ENCODE measurements at places on chromosomes 6 and 20.

DNA sequence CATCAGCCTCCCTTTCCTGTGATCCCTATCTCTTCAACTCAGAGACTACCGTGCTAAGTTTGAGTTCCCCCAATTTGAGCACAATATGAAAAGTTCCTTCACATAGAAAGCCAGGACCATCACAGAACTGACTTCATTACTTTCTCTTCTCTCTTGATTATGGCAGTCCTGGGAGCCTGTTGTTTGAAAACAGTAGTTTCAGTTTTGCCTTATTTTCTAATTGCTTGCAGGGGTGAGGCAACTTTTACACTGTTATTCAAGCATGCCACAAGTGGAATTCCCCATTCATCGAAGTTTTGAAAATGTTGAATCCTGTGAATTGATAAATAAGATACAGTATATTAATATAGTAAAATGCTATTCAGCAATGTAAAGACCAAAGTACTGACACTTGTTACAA is 569.7 kb upstream of the MARCKS start:
- no peak for DNase-seq

DNA sequence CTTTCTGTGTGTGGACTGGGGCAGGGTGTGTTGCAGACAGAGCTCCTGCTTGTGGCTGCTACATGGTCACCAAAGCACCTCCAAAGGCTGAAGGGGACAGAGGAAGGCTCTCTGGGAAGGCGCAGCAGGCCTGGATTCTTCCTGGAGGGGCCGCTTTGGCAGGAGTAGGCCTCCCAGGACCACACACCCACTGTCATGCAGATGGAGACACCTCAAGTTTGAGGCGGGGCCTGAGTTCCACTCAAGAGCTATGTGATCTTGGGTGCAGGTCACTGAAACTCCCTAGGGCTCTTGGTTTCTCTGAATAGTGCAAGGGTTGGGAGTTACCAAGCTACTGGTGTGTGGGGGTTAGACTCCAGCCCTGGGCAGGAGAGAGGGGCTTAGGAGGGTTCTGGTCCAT is 27.9 kb downstream of the EFCAB8 start:
- DNase-seq: no peak

DNA sequence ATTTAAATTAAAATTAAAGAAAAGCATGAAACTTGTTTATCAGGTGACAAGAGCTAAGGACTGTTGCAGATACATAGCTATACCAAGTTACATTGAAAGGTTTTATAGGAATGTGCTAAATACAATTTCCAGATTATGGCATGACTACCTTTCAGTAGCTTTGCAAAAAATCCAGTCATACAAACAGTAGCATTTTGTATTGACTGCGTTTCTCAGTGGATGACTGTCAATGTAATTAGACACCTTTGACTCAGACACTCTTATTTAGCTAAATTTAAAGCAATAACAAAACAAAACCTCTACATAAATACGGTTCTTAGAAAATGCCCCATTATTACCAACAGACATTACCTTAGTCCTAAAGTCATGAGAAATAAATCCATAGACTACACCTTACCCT is 275.8 kb upstream of the RUNX2 start:
- DNase-seq: no peak

GRCh38 chr20:56328861-56329260 is 29.9 kb upstream of the FAM210B start:
- no peak for DNase-seq

- DNase-seq: no peak
Measured at GRCh38 chr6:3405182-3405518, 51.7 kb downstream of the SLC22A23 start.

GRCh38 chr20:23082846-23083552 is 3.1 kb downstream of the CD93 start:
- DNase-seq: no peak

DNA sequence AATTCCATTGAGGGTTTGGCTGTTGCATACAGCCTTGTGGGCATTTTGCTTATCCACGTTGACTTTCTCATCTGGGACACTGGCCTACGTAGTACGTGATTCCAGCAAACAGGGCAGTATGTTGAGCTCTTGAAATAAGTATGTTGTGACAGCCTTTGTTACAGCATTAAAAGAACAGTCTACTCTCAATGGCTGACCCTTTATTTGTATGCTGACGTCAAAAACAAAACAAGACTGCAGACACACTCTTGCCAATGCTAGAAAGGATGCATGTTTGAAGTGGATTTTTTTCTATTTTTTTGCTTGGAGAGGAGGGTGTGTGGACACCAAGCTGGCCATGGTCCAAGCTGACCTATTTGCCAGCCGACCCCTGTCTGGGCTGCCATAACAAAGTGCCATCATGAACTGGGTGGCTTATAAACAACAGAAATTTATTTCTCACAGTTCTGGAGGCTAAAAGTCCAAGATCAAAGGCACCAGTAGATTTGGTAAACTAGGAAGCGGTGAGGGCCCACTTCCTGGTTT is 10.8 kb upstream of the SNHG17 start:
- no peak for DNase-seq

DNA sequence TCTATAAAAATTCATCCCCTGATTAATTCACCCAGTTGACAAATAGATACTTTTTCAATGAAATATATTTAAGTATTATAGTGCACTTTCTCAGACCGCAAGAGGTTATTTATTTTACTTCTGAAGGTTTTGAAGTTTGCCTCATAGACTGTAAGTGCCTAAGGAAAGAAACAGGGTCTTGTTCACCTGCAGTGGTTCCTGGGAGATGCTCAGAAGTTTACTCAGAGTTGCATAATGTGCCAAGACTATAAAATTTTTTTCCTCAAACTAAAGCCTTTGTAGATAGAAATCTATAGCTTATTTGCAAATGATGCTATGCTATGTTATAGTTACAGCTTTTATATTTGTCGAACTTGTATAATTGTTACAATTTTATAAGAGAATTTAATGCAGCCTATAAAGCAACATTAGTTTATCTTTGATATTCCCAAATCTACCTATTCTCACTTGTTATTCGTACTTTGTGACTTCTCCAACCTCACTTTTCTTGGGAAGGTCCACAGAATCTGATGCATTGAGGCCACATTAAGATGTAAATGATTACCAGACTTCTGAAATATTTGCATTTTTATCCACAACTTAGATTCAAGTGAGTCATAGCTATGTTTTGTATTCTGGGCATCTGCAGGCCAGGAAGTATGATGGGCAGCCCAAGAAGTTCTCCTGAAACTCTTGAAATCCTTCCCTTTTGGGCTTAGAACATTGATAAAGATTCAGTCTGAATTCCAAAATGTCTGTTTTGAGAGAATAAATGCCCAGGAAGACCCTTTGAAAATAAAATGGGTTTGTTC is 35.7 kb downstream of the KCNQ5 start:
- no peak for DNase-seq

GRCh38 chr6:150235218-150235617 is 92.4 kb downstream of the PPP1R14C start:
- no peak for DNase-seq

- DNase-seq: no peak
Measured at GRCh38 chr6:156729248-156729647, 47.9 kb upstream of the ARID1B start.

DNA sequence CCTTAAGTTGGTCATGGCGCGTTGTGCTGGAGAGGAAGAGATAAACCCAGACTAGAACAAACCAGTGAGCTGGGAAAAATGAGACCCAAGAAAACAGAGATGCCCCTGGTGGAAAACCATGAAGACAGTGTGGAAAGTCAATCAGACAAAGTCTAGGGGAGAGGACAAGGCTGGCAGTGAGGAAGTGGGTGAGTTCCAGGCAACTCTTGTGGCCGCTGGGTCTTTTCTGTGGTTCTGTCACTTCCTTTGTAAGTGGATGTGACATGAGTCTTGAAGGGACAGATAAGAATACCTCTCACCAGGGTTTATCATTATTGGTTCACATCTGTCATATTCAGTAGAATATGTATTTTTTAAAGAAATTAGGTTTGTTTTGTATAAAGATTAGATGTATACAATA is 738.4 kb downstream of the DHX35 start:
- no peak for DNase-seq

DNA sequence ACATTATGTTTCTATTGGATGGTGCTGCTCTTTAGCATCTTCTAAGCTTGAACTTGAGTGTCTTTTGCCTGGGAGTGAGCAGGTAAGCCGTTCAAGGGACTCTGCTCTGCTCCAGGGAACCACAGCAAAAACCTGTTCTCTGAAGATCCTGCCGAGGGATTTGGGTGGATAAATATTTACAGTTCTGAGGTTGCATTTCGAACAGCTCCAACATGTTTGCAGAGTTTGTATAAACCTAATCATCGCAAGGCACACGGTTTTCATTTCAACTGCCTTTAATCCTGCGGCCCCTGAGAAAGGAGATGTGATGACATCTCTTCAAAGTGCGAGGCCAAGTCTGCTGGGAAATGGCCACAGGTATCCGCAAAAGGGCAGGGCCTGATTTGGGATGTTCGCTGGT is 293.4 kb downstream of the TFAP2C start:
- DNase-seq: no peak

- peak; percentile 86 for DNase-seq
Measured at GRCh38 chr6:90413867-90414266, 117.2 kb upstream of the BACH2 start.

- no peak for DNase-seq
Measured at GRCh38 chr6:129843573-129843972, 17.5 kb downstream of the TMEM244 start.

DNA sequence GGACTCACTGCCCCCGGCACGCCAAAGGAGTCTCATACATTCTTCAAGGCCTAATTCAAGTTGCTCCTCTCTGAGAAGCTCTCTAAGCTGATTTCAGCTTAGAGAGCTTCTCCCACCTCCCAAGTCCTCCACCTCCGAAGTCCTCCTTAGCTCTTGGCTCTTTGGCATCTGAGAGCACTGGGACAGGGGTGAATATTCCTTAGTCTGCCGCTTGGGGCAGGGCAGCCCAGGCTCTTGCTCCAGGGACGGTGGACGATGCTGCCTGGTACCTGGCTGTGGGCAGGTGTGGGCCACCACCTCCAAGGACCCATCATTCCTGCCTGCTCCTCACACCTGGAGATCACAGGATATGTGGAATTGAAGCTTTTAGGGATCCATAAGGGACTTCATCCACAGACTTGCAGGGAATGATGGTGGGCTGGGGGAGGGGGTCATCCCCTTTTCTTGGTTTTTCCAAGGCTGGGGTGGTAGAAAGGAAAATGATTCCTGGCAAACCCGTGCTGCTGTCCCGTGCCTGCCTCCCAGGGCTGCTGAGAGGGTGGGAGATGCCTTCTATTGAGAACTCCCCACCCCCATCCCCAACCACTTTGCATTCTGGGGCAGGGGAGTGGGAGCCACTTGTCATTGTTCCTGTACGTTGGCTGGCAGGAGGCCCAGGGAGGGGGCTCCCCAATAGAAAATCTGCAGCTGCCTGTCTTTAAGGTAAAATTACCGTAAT is 57.4 kb downstream of the ARHGAP40 start:
- DNase-seq: peak; percentile 7

DNA sequence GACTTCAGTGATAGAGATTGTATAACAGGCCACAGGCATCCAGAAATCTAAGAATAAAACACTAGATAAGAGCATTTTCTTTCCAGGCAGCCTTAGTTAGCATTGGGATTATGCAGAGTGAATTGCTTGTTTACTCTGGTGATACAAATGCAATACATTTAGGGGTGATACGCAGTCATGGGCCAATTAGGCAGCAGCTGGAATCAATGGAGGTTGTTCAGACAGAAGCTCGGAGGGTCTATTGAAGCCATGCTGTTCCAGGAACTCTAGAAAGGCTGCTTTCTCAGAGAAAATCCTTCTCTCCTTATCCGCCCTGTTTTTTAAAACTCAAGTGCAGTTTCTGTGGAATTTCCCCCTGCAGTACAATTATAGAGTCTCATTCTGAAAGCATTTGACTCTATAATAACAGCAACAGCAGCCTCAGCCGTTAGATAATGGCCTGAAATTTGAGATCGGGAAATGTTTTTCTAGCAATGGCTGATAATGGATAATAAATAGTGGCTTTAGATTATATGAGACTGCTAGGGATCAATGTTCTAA is 364.3 kb upstream of the HS3ST5 start:
- no peak for DNase-seq

GRCh38 chr20:50366270-50367103 is 143.7 kb upstream of the PTPN1 start:
- no peak for DNase-seq

DNA sequence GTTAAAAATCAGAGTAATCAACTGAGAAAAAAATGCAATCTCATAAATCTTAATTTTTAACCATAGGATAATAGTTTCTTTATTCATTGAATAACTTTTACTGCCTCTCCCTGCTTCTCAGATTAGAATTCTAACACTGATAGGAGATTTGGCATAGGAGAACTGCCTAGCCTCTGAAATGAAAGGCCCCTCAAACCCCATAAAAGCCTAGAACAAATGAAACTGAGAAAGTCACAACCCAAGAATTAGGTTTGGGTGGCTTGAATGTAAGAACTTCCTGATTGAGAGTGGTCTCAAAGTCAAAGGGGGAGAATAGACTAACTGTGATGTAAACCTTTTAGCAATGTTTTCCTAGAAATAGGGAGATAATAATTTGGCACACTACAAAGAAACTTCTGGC is 52.2 kb downstream of the SAMD5 start:
- DNase-seq: no peak

GRCh38 chr6:25619217-25619616 is 32.8 kb upstream of the SCGN start:
- DNase-seq: no peak

DNA sequence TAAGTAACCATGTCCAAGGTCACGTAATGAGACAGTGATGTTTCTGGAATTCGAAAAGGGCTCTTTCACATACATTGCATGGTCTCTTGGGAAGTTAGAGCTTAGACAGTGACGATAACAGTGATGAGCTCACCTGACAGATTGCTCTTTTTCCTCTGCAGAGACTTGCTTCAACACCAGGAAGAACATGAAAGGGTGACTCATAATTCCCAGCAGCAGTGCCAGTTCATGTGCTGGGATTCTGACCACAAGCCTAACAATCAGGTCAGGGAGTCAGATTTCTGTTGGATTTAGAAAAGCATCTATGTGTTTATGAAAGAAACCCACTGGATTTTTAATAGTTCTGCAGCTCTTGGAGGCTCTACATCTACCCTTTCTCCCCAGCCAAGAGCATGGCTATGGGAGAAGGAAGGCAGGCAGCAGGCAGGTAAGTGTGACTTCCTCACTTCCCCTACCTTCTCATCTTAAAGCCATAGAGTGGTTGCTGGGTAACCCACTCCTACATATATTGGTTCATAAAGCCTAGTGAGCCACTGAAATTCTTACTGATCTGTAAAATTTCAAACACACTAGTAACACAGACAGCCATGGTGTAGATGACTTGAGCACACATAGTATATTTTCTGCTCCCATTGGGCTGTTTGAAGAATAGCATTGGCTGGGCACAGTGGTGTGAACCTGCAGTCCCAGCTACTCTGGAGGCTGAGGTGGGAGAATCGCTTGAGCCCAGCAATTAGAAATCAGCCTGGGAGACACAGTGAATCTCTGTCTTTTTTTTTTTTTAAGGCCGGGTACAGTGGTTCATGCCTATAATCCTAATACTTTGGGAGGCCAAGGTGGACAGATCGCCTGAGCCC is 44.4 kb upstream of the LOC128125822 start:
- DNase-seq: no peak

Data from NCI-H524 (cell line).